ENCODE measurements at places on chromosomes 6 and 20.

- no peak for DNase-seq
Measured at GRCh38 chr6:76701610-76702009, 629.1 kb upstream of the IMPG1 start.

DNA sequence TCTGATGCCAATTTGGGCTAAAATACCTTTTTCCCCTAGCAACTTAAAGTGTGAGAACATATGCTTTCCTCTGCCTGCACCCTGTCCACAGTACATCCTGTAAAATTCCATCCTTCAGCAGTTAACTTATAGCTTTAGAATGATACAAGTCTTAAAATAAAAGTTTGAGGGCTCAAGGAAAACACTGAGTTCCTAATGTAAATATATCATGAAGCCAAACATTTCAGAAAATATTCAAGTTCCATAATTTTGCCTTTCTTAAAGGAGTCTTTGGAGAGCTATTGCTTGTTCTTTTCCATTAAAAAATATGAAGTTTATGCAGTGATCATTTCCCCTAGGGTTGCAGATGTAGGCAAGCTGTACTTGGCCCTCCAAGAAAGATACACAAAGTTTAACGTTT is 303.8 kb downstream of the COL12A1 start:
- DNase-seq = no peak

- peak; percentile 74 for DNase-seq
Measured at GRCh38 chr6:28865401-28866204, 58.2 kb downstream of the TRIM27 start.

- DNase-seq = no peak
Measured at GRCh38 chr6:11403035-11403601, 134.4 kb upstream of the TMEM170B start.

DNA sequence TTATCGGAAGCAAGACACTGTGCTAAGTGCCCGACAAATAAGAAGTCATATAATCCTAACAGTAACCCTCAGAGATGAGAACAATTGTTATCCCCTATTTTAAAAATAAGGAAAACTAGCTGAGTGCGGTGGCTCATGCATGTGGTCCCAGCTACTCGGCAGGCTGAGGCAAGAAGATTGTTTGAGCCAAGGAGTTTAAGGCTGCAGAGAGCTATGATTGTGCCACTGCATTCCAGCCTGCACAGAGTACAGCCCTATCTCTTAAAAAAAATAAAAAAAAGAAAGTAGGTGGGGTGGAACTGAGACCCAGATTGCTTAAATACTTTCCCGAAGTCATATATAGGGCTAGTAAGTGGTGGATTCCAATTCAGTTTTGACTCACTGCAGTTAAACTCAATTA is 84.7 kb downstream of the UST start:
- DNase-seq = no peak

DNA sequence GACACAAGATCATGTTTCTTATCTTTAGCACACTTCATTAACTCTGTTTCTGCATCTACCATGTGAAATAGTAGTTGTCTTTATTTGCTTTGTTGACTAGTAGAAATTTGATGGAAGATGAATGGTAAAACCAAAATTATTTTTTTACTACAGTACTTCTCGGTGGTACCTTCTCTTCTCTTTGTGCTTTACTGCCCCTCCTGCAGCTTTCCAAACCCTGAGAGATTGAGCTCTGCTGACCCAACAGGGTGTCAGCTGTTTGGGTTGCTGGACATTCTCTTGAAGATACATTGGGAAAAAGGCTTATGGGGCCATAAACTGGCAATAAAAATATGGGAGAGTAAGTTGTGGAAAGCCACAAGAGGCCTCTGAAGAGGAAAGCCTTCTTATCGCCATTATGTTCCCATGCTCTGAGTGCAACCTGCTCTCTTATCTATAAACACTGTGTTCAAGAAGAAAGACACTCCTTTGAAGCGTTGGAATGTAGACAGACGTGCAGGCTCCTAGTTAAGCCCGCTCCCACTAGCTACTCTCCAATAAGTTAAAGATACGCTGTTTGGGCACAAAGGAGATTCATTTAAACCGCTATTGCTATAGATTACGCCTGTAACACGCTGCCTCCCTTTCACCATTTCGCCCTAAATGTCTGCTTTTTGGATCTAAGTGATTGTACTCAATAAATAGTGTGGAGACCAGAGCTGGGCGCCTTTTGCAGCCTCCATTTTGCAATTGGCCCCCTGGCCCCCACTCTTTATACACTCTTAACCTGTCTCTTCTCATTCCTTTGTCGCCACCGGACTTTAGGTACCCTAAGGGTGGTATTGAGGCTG is 60.1 kb upstream of the PRSS16 start:
- no peak for DNase-seq

- no peak for DNase-seq
Measured at GRCh38 chr6:150711584-150712504, 112.2 kb downstream of the PLEKHG1 start.

DNA sequence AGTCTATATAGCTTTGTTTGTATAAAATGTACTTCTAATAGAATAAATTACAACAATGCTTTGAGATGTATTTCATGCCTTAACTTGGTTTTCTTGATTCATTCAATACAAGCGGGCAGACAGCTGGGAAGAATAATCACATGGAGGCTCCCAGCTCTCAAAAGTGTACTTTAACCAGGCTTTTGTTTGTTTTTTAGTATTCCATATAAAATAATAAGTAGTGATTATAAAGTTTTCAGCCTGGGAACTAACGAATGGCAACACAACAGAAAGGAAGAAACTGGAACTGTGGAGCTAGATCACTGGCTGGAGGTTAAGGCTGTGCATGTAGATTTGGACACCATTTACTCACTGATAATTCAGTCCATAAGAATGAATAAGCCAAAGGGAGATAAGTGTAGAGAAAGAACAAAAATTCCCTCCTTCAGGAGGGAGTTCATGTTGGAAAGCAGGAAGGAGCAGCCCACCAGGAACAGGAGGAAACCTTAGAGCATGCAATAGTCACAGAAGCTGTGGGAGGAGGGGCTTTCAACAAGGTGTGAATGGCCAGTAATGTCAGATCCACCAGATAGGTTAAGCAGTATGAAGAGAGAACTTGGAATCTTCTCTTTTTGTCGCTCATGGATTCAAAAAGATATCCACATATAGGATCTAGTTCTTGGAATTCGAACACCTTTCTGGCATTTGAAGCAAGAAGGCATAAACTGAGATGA is 41.2 kb upstream of the SLC35D3 start:
- no peak for DNase-seq

- no peak for DNase-seq
Measured at GRCh38 chr6:169904051-169904922, 152.9 kb downstream of the ERMARD start.

GRCh38 chr6:80472271-80472670 is 365.8 kb downstream of the BCKDHB start:
- no peak for DNase-seq

GRCh38 chr20:32010666-32011065 is 428 bp downstream of the CCM2L start:
- no peak for DNase-seq

DNA sequence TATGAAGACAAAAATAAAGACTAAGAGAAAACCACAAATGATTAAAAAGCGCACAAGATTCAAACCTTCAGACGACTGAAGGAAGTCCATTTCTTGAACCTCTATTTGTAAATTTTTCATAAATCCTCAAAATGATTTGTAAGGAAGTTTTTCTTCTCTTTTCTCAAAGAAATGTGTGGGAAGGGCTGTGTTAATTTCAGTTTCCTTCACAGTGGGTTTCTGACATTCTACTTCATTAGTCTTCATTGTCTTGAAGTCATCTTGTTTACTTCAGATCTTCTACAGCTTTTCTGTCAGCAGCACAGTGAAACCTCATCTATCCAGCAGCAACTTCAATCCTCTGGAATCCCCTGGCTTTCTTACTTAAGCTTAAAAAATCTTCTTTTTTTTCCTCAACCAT is 87.6 kb upstream of the MYLIP start:
- no peak for DNase-seq

DNA sequence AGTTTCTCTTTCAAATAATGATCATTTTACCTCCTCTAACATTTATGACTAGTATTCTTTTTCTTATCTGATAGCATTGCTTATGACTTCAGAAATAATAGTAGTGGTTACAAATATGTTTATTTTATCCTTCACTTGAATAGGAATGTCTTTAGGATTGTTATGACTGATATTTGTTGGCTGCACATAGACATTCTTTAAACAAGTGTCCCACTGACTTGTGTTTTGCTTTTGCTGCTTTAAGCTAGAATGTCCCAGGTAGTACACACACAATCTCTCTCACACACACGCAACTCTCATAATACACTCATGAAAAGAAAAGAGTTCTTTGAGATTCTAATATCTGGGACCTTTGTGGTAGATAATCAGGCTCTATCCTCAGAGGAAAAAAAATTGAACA is 21.6 kb downstream of the KIAA1586 start:
- DNase-seq = no peak

DNA sequence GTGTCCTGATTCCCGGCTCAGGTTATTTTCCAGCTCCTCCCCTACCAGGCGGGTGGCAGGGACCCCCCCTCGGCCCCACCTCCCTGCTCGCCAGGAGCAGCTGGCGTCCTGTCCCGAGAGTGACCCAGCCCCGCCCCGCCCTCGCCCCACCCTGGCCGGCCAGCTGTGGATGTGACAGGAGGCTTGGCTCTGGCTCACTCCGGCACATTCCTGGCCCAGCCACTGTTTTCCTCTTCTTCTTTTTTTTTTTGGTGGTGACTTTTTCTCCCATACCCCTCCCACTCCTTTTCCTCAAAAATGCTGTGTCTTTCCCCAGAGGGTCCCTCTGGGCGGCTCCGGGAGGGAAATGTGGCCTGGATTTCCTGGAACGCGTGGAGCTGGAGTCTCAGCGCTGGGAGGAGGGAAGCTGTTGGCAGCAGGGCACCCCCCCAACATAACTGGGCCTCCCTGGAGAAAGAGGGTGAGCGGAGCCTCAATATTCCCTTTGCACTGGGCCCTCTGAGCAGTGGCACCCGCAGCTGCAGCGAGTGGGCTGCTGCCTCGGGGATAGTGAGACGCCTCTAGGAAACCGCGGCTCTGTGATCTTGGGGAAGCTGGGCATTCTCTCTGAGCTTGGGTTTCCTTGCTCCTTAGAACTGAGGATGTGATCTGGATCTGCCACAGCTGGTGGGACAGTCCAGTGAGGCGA is 28.3 kb upstream of the CSNK2A1 start:
- DNase-seq = no peak

GRCh38 chr20:41001497-41001896 is 27.1 kb upstream of the TOP1 start:
- no peak for DNase-seq

GRCh38 chr20:8473459-8473858 is 341.4 kb downstream of the PLCB1 start:
- DNase-seq = no peak

GRCh38 chr20:4490606-4491280 is 231.0 kb upstream of the PRND start:
- no peak for DNase-seq

- no peak for DNase-seq
Measured at GRCh38 chr20:12969071-12969669, 39.6 kb upstream of the SPTLC3 start.

GRCh38 chr20:1778338-1778737 is 116.9 kb upstream of the SIRPA start:
- DNase-seq = no peak

- DNase-seq = peak; percentile 74
Measured at GRCh38 chr6:27752038-27752885, 159.9 kb downstream of the OR2B2 start.

- DNase-seq = no peak
Measured at GRCh38 chr6:170136541-170137175, 154.2 kb downstream of the DLL1 start.

- DNase-seq = no peak
Measured at GRCh38 chr6:155400654-155400965, 55.0 kb downstream of the NOX3 start.

GRCh38 chr20:9392892-9393857 is 121.2 kb upstream of the LAMP5 start:
- DNase-seq = no peak

DNA sequence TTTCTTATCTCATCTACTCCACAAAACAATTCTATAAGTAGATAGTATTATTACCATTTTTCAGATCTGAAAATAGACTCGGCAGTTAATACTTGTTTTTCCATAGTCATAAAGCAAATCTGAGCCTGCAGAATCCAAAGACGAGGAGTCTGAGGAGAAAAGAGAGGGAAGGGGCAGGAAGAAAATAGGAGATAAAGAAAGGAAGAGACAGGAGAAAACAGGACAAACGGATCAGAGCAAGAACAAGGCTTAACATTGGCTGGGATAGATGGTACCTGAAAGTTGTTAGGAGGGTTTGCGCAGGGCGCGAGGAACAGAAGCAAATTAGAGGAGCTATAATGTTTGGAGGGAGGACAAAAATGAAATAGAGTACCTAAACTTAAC is 639 bp upstream of the PPIL1 start:
- no peak for DNase-seq

DNA sequence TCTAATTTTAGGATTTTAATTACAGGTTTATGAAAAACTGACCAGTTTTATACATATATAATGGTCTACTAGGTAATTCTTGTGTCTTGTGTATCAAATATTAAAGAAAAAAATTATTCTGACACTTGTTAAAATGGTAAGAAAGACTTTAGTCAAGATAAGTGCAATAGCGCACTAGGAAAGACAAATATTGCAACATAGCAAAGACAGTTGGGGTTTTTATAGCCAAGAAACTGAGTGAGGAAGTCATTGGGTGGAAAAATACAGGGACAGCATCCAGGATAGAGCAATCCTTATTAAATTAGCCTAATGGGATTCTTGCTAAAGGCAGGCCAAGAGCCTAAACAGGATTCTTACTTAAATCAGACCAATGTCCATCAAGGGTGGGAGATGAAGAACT is 71.1 kb downstream of the ROS1 start:
- DNase-seq = no peak

- DNase-seq = no peak
Measured at GRCh38 chr6:152428126-152428525, 209.0 kb downstream of the SYNE1 start.

DNA sequence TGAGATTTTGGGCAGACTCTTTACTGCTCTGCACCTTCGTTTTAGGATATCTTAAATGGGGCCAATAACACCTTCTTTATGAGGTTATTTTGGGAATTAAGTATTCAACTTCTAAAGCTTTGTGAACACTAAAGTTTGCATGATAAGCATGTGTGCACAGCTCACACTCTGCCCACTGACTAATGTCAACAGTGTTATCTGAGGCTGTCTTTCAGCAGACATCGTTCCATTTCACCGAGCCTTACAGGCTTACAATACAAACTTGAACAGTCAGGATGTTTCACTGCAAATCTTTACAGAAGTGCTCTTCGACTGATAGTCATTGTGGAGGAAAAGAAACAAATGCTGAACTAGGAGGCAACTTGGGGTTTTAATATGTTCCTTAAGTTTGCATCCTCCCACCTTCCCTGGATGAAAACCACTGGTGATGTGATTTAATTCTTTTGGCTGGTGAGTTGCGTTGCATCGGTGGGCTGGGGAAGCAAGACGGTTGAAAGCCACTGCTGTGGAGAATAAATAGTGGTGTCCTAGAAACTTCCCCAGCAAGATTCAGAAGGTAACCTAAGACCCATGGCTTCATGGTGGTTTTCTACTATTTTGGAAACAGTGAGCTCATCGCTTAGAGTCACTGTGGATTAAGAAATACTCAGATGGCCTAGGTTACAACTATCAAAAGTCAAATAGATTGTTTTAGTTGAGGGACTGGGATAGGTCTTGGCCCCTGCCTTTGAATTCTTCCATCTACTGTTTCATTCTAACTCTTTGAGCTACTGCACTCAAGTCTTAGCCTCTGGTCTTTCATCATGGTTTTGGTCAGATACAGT is 167.2 kb upstream of the MAP3K7 start:
- DNase-seq = no peak

- no peak for DNase-seq
Measured at GRCh38 chr20:14570811-14571210, 233.4 kb upstream of the FLRT3 start.
